ENCODE measurements at places on chromosomes 12 and 14. TPM values are rescaled to one million over a fixed set of nuclear protein-coding genes. Genes with fewer than 3 reads are reported as not detected.

AMN gene
- total RNA-seq = 3.5 TPM

ADGRD1 gene
- 5.5 TPM for total RNA-seq

EDDM3A gene
- not detected for total RNA-seq

DNA sequence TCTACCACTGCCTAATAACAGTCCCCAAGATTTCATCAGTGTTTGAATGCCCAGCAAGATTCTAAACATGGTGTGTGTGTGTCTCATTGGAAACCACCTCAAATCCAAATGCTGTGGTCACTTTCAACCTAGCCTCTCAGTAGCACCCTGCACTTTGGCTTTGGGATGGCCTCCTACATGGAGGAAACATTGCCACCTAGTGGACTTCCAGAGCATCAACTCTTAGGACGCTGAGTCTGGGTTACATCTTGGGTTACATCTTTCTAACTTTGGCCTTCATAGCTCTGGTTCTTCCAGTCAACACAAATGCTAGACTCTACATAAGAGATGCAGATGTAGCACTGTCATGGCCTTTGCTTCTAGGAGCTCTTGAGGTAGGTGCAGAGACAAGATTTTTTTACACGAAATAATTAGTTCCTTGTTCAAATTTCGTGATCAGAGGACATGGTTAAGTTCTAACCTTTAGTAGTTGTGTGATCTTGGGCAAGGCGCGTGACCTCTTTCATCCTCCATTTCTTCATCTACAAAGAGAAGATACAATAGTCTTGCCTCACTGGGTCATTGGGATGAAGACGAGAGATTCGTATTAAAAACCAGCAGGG lies 113.5 kb upstream of the VASH1 start:
- DNase-seq = no peak

DNA sequence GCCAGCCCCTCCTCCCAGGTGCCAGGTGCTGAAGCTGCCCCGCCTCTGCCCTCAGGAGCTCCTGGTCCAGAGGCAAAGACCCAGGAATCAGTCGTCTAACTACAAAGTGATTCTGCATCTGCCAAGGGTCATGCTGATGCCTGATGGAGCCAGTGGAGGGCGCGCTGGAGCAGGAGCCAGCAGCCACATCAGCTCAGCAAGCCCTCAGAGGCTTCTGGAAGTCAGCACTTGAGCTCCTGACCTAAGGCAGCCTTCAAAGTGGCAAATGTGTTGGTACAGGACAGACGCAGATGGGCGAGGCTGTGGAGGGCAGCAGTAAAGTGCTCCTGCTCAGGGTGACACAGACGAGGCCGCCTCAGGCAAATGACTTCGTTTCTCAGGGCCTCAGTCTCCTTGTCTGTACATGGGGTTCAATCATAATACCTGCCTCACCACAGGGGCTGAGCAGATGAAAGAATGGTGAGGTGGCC lies 10.9 kb downstream of the C12orf43 start:
- DNase-seq = no peak

GRCh38 chr12:104648756-104649155 lies 192.0 kb downstream of the CHST11 start:
- no peak for DNase-seq

- DNase-seq = no peak
These were observed 980 bp upstream of the RNASE8 start for GRCh38 chr14:21056520-21057163.
